Dermis blood vessel endothelial cell (primary cell): ENCODE measurements at places on chromosomes 7 and 10. TPM values are rescaled to one million over a fixed set of nuclear protein-coding genes. Genes with fewer than 3 reads are reported as not detected.

The WNT8B gene
- total RNA-seq: not detected in 2 replicates

The KLF14 gene
- under 0.01 TPM in 1 of 2 replicates, not detected in the other for total RNA-seq

The MUC3A gene
- 0.19 TPM in 1 of 2 replicates, not detected in the other for total RNA-seq

The SLC13A1 gene
- total RNA-seq: not detected in 2 replicates

The RNLS gene
- total RNA-seq: 0.51 and 2.7 TPM in 2 replicates
